ENCODE measurements at places on chromosomes 7 and 10. TPM values are rescaled to one million over a fixed set of nuclear protein-coding genes. Genes with fewer than 3 reads are reported as not detected.

- no peak for DNase-seq
Observed at GRCh38 chr7:100396421-100396982, 23.2 kb downstream of the PILRA start.

- DNase-seq = no peak
Observed at GRCh38 chr10:29994811-29995210, 64.6 kb downstream of the JCAD start.

Gene ADAM12
- 0.35 TPM for total RNA-seq

Gene ZMIZ2
- total RNA-seq = 155 TPM

Gene ACSM6
- total RNA-seq = not detected

Gene CDHR3
- total RNA-seq = 18.5 TPM
